ENCODE measurements at places on chromosomes 16 and 17. TPM values are rescaled to one million over a fixed set of nuclear protein-coding genes. Genes with fewer than 3 reads are reported as not detected.

Gene TSPAN10
- total RNA-seq: 0.24 TPM

Gene ARHGAP23
- 67.5 TPM for total RNA-seq

Gene EPOP
- 0.51 TPM for total RNA-seq

Gene WIPI1
- total RNA-seq: 62.8 TPM

Gene SLFN5
- 11.2 TPM for total RNA-seq

Gene CCL11
- 5.4 TPM for total RNA-seq

Gene CDC42EP4
- total RNA-seq: 58.8 TPM

Gene PIK3R5
- total RNA-seq: 2.8 TPM

Gene STARD3
- total RNA-seq: 21.4 TPM

Gene UMOD
- total RNA-seq: not detected

Gene CRISPLD2
- total RNA-seq: 38.1 TPM

Gene KIAA0753
- total RNA-seq: 5.1 TPM

Gene PLEKHG4
- 1.1 TPM for total RNA-seq

Gene SYT17
- 0.54 TPM for total RNA-seq

- DNase-seq: no peak
These were observed 46.3 kb downstream of the SNX11 start for GRCh38 chr17:48153691-48154358.

DNA sequence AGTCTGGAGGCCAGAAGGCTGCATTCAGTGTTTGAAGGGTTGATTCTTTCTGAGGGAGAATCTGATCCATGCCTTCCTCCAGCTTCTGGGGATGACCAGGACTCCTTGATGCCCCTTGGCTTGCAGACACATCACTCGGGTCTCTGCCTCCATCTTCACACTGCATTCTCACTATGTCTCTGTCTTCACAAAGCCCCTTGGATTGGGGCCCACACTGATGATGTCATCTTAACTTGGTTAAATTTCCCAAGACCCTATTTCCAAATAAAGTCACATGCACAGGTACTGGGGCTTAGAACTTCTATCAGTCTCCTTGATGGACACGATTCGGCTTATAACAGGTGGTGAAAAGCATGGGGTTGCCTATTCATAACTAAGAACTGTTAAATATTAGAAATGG is 112.1 kb upstream of the MYOCD start:
- DNase-seq: no peak

DNA sequence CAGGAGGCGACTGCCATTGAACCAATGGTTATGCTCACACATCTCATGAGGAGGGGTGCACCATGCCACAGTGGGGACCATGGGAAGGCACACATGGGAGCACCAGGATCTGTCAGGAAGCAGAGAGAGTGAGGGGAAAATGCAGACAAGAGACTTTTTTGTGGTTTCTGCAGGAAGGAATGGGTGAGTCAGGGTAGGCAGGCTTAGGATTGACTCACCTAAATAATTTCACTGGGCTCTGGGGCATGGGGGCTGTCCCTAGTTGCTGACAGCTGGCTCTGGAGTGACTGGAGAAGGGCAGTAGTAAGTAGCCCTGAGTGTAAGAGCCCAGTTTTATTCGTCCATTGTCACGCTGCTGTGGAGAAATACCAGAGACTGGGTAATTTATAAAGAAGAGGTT is 202.4 kb downstream of the AXIN2 start:
- no peak for DNase-seq

- DNase-seq: no peak
These were observed 173.1 kb upstream of the IRX3 start for GRCh38 chr16:54459509-54460262.

- no peak for DNase-seq
These were observed 7.0 kb downstream of the CYTH1 start for GRCh38 chr17:78774956-78775571.

GRCh38 chr16:67763066-67763465 is 43.3 kb downstream of the RANBP10 start:
- no peak for DNase-seq

GRCh38 chr16:77450790-77451487 is 16.1 kb upstream of the ADAMTS18 start:
- no peak for DNase-seq

- DNase-seq: no peak
These were observed 859.1 kb upstream of the GOT2 start for GRCh38 chr16:59593194-59593661.

DNA sequence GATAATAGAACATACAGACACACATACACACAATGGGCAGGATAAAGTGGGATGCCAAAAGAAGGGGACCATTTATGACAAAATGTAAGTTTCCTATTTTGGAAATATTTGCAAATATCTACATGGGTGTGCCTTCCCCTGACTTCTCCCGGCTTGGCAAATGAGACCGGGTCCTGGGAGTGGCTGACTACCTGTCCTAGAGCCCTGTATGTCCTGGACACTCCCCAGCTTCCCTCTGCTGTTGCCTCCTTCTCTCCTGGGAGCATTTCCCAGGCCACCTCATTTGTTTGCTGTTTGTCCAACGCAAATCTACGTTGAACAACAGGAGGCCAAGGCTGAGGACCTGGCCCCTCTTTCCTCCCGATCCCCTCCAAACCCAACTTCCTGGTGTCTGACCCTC is 16.9 kb downstream of the PECAM1 start:
- no peak for DNase-seq

DNA sequence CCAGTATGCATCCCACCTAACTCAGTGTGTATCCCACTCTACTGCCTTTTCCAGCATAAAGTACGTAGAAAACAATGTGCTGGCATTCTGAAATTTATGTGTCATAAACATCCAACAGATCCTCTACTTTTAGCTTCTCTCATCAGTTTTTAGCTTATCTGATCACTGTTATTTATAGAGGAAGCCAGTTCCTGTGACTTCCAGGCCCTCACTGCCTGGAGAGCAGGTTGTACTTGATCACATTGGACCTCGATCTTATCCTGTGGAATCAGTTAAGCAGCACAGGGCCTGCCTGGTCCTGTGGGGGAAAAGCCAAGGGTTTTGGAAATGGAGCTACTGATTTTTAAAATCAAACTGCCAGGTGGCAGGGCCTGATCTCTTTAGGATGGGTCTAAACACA is 30.8 kb downstream of the PRSS54 start:
- DNase-seq: no peak

GRCh38 chr16:14667347-14668266 is 26.5 kb downstream of the PLA2G10 start:
- no peak for DNase-seq

DNA sequence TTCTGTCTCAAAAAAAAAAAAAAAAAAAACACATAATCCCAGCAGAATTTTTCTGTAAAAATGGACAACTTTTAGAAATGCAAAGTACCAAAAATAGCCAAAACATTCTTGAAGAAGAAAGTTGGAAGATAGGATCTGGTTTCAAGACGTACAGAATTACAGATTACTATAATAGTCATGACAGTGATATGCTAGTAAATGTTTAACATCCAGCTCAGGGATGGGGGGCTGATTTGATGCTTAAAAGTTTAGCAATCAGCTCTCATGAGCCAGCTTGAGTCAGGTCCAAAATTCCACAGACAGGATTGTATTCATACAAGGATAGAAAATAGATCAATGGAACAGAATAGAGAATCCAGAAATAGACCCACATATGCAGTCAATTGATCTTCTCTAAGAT is 100.5 kb downstream of the CYB561 start:
- DNase-seq: no peak

DNA sequence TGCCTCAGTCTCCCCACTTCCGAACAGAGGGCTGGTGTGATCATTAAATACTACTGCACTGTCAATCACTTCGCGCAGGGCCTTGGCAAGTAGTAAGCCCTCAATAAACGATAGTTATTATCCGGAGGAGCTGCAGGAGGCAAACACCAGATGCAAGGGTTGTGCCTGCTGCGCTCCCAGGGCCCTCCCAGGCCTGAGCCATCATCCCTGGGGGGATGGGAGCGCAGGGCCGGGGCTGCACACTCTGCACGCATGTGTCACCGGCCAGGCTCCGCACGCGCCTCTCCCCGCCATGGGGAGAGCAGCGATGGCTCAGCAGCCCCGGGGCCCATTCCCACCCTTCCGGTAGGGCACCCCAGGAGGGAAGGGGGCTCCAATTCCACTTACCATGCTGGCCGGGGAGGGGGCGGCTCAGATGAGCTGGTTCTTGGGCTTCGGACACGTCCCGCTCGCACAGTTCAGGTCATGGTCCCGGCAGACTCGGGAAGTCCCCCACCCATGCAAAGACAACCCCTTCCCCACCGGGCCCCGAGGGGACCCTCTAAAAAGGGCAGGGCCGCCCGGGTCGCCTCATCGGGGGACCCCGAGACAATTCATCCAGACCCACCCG is 681 bp downstream of the XPO6 start:
- DNase-seq: peak; percentile 82

DNA sequence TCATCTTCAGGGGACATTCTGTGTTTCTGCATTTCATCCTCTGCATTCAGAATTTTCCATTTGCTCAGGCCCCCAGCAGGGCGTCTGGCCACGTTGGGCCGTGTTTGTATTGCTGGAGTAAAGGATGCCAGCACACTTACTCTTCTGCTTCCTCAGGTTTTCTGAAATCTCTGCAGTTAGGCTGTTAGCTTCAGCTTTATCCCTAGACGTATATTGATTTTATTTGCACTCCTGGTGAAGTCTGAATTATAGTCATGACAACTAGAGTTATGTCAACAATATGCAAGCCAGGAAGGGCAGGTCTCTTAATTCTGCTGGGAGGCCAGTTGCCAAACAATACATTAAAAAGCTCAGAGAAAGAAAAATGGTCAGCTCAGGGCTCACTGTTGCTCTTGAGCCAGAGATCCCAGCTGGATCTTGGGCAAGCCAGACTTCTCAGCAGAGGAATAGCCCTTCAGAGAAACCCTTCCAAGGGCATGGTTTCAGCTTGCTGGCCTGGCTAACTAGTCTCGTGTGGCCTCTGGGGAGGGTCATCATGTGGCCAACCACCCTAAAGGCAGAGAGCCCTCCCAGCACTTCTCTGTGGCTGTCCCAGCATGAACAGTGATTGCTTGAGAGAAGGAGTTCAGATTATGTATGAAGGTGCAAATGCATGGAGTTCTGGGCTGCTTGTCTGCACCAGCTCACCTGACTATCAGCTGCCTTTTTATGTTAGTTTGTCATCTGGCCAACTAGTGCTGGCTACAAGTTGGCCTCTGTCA is 110.2 kb upstream of the CACNG5 start:
- DNase-seq: no peak

- peak; percentile 100 for DNase-seq
These were observed at the start of gene PRR14 for GRCh38 chr16:30650369-30651123. PRR14 (plus strand) TSS chr16:30650960; CDS start chr16:30651646, 686 bp downstream.

DNA sequence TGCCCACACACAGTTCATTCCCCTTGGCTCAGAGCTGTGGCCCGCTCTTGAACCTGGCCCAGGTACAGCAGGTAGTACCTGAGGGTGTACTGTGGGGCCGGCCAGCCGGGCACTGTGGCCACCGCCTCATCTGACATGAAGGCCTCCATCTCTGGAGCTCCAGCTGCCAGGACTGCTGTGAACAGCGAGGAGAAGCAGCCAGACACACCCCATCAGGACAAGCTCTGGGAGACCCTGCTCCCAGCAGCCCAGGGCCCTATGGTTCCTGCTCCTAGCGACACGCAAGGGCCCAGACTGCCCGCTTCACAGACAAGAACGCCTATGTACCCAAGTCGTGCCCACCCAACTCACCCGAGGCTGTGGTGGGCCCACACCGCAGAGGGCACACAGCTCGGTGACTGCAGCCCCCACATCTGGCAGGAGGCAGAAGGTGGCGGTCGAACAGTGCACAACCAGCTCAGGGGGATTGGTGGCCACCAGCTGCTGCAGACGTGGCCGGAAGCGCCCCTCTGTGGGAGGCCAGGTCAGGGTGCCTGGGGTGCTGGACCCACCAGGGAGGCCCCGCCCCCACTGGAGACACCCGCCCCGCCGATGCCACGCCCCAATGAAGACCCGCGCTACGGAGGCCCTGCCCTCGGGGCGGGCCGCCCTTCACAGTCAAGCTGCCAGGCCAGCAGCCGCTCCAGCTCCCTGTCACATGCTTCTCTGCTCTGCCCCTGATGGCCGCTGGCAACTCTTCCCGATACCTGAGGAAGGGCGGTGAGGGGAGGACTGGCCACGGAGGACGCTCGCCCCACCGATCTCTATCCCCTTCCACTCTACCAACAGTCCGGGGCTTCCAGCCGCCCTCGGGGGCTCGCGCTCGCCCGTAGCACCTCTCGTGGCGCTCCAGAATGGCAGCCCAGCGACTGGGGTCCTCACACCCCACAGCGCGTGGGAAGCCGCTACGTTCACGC is 1.1 kb upstream of the STUB1 start:
- peak; percentile 85 for DNase-seq

DNA sequence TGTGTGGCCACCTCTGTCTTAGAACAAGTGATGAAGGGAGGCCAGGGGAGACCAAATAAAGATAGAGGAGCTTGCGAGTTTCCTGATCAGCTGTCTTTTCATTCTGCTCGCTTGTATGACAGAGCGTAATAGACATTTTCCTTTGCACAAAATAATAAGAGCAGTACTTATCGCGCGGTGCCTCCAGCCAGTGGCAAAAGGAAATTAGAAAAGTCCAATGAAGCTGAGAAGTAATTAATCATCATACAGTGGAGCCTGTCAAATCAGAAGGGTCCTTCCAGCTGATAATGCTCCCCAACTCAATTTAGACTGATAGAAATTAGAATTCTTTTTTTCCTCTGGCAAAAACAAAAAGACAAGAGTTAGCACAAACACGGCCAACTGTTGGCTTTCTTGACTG is 307.0 kb upstream of the IRX5 start:
- no peak for DNase-seq

DNA sequence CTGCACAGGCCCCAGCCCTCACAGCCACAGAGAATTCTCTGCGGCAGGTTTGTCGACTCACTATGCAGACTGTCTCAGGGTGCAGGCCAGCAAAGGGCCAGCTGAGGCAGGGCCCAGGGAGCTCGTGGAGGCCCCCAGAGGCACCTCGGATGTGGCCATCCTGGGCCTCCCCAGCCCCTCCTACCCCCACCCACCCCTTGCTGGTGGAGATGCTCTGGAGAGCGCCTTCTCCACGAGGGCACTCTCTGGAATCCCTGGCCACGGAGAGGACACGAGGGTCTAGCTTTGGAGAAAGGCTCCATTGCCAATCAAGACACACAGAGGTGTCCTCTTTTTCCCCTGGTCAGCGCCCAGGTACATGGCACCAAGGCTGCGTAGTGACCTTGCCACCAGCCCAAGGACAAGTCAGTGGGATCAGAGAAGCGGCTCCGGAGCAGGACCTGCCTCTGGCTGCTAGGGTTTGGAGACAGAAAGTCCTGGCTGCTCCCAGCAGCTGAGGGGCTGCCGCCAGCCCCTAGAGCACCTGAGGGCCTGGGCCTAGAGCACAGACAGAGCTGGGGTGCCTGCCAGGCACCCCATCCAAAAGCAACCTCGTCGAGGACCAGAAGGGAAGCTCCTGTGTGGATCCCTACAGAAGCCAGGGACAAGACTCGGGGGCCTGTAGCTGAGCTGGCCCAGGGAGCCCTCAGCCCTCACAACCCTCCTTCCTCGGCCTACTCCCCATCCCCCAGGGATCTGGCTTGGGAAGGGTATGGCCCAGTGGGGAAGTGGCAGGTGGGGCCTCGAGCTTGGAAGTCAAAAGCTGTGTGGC is 18.7 kb downstream of the ARL2BP start:
- DNase-seq: no peak

GRCh38 chr17:11487469-11487868 is 110.8 kb upstream of the DNAH9 start:
- DNase-seq: no peak

- no peak for DNase-seq
These were observed 43.2 kb downstream of the AXIN2 start for GRCh38 chr17:65518256-65518655.

- DNase-seq: peak; percentile 72
These were observed 3.4 kb downstream of the SGCA start for GRCh38 chr17:50169121-50169764.
